ENCODE measurements at places on chromosomes 13 and 19.

DNA sequence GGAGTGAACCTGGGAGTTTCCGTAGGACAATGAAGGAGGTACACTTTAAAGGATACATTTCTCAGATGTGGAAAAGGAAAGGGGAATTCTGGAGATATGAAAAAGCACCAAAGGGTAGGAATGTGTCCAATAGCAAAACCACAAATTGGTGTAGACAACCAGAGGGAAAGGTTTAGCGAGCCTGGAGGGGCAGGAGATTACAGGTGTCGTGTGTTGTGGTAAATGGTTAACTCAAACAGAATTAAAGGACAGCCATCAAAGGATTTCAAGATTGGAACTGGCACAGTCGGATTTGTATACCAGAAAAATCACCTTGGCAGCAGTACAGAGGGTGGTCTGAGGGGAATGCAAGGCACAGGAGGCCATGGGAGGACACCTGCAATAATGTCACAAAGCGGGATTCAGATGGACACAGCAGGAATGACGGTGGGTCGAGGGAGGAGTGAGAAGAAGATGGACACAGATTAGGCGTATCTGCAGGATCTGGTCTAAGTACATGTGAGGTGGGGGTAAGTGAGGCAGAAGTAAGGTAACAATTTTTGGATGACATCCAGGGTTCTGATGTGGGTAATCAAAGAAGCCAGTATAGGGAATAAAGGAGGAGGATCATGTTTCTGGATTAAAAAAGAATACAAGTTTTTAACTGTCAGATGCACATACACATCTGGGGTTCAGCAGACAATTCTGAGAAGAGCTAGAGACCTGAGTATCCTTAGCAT lies 361.6 kb downstream of the KLF12 start:
- no peak for DNase-seq

- DNase-seq: no peak
These were observed 5.1 kb downstream of the TMEM86B start for GRCh38 chr19:55223291-55224037.

DNA sequence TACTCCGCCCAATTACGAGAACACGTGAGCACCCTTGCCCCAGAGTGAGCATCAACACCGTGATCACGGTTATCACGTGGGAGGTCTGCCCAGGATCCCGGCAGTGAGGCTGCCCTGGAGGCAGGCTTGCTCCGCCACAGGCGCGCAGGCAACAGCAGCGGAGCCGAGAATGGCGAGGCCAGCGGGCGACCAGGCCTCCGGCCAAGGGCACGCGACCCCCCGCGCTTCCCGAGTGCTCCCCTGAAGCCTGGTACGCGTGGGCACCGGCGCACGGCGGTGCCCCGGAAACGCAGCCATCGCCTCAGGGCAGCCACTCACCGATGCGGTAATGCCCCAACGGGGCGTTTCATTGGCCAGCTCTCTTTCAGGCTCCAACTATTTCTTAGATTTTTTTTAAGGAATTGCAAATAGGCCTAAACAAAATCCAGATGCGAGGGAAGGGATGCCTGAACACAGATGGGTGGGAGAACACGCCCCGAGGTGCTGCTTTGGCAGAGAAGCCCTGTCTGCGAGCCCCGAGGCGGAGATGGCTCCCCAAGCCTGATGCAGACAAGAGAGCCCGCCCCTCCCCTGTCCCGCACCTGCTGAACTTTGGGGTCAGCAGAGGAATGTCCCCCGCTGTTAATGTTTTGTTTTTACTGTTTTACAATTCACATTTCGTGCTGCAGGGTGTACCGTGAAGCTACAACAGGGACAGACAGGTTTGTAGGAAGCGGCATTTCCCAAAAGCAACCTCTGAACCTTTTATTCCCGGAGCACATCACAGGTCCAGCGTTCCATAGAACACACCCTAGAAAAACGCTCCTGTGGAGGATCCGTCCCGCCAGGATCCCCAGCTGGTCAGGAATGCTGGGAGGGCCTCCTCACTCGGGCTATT lies 132.7 kb downstream of the ZDHHC20 start:
- peak; percentile 85 for DNase-seq

DNA sequence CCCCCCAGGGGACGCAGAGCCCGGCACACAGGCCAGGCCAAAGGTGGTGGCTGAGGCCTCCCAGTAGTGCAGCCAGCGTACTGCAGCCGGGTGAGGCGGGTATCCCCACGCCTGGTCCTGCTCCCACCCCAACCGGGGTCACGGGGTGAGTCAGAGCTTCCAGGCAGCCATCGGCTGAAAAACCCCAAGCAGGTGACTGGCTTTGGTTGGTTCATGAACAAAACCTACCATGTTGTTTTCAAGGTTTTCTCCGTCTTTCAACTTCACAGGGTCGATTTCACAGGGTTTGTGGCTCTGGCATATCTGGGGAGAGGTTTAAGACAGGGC lies 42.1 kb upstream of the C13orf46 start:
- no peak for DNase-seq

DNA sequence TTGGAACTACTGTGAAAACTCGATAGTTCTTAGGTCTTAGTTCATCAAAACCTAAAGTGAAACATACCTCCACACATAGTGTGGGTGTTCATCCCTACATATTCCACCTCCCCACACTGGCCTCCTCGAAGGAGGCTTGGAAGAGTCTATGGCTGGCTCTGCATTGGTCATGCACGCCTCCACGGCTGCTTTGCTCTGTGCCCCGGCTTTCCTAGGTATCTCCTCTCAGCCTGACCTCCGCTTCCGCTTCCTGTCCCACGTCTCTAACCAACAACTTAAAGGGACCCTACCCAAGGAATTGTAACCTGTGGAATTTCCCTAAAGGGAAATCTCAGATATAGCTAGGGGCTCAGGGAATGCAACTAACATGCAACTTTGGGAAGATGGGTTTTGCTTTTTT lies 79.7 kb upstream of the MBNL2 start:
- DNase-seq: peak; percentile 67

GRCh38 chr19:5436106-5436947 lies 18.9 kb upstream of the ZNRF4 start:
- DNase-seq: peak; percentile 97

DNA sequence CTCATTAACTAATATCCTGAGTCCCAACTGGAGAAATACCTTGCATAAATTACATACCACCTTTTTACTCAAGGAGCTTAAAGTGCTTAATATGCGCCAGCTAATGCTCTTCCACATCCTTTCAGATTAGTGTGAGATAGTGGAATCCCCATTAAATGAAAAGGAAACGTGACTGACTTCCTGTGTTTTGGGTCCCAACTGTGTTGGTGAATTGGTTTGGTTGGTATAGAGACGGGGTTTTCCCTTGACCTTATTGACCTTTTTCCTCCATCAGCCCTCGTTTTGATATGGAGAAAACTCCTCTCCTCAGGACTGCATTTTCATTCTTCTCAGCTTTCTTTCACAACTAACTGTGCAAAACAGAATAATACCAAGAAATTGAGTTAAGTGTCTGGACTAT lies 163.5 kb downstream of the PAN3 start:
- no peak for DNase-seq

- DNase-seq: no peak
These were observed 174.6 kb downstream of the ITGBL1 start for GRCh38 chr13:101626925-101627555.

DNA sequence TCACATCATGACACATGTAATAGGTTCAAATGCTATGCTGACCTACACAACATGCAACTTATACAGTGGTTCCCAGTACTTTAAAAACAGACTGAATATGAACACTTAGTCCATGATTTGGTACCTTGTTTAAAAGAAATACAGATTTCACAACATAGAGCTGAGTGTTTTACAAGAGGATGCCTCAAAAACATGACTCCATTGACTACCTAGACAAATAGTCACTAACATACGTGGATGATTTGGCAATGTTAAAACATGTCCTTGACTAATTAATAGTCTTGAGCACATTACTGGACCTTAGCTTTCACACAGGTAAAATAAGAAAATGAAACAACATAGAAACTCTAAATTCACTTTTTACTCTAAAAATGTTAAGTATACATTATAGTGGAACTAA lies 300.1 kb downstream of the DIAPH3 start:
- DNase-seq: no peak

- no peak for DNase-seq
These were observed 138.4 kb upstream of the RNF113B start for GRCh38 chr13:98315466-98315865.

DNA sequence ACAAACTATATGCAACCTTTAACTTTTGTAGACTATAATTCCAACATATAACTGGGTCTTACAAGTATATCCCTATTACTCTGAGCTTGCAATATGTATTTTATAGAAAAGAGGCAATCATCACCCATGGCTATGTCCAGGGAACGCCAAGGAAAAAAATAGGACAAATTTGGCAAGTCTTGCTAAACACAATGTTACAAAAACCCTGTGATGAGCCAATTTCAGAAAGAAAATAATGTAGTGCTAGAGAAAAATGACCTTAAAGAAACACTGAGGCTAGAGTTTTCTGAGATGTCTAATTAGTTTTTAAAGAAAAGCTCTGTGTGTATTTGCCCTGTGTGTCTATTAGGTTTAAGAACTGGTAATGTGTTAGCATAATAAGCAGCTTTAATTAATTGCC lies 68.0 kb upstream of the FREM2 start:
- DNase-seq: no peak

DNA sequence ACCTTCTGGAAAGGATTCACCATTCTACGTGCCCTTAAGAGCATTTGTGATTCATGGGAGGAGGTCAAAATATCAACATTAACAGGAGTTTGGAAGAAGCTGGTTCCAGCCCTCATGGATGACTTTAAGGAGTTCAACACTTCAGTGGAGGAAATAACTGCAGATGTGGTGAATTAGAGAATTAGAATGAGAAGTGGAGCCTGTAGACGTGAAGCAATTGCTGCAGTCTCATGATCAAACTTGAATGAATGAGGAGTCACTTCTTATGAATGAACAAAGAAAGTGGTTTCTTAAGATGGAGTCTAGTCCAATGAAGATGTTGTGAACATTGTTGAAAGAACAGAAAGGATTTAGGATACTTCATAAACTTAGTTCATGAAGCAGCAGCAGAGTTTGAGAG lies 129.1 kb downstream of the TNFRSF19 start:
- DNase-seq: no peak

DNA sequence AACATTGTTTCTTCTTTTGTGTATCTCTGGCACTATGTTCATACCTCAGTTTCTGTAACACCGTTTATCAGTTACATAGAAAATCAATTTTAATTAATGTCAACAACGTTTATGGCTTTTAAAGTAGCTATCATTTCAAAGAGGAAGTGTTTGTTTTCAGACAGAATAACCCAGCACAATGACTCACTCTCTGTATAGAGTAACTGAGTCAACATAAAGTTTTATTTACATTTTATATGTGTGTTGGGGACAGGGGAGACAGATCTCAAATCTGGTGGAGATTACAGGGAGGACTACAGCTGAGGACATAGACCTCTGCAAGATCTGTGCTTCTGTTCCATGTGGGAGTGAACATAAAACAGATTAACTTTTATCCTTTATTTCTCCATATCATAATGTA lies 2590.1 kb downstream of the PCDH9 start:
- DNase-seq: no peak

DNA sequence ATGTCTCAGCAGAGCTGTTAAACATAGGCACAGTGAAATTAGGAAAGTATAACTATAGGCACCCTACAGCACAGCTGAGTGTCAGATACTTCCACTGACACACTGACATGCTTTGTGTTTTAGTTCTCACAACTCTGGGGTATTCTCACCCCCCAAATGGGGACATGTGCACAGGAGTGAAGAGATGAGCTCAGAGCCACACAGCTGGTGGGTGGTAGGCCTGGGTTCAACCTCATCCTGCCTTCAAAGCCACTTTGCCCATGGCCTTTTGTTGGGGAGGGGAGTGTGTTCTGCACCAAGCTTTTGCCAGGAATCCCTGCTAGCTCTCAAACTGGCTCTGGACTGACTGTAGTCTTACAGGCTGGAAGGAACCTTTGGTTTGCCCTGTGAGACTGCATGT lies 1.7 kb upstream of the SLC35E1 start:
- no peak for DNase-seq

DNA sequence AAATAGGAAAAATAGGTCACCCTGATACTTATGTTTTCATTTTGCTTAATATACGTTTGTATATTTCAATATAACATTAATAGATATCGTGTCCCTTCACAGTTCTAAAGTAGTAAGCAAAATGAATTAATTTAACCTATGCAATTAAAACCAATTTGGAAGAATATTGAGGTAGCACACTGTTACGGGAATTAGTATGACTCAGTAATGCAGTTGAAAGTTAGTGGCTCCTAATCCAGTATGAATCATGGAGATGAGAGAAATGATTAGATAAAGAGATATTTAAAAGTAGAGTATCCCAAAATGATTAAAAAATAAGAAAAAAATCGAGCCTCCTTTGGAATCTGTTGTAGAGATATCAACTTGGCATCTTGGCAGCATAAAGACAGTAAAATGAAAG lies 177.0 kb upstream of the SLITRK6 start:
- no peak for DNase-seq

GRCh38 chr19:9078651-9079050 lies 8.2 kb upstream of the OR1M1 start:
- no peak for DNase-seq

DNA sequence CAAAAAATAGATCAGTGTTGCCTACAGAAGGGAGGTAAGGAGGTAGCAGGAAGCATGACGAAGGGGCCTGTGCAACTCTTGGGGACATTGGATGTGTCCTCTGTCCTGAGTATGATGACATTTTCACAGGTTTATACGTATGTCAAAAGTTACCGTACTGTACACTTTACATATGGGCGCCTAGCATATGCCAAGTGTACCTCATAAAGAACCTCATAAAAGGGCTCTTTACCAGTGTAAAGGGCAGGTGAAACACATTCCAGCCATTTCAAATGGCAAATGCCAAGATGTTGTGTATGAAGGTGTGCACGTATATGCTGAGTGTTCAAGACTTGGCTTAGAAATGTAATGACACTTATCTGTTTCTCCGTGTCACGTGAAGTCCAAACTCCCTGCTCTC lies 573.4 kb downstream of the EFNB2 start:
- DNase-seq: no peak

DNA sequence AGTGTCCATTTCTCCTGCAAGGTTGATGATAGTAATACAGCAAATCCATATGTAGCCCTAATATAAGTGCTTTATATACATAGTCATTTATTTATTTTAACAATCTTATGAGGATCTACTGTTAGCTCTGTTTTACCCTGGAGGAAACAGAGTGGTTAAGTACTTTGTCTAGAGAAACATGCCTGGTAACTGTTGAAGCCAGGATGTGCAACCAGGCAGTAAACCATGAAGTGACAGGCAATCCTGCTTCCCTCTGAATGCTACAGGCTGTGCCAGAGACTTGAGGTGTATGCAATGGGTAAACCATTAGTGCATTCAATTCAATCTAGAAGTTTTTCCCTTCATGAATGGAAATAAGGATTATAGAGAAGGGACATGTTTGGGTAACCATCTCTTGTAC lies 911.0 kb downstream of the PCDH17 start:
- DNase-seq: no peak

GRCh38 chr19:32599736-32600157 lies 18.8 kb downstream of the PDCD5 start:
- peak; percentile 55 for DNase-seq

- no peak for DNase-seq
These were observed 3.5 kb downstream of the IER2 start for GRCh38 chr19:13153569-13154240.
